ENCODE measurements at places on chromosomes 16 and 17. TPM values are rescaled to one million over a fixed set of nuclear protein-coding genes. Genes with fewer than 3 reads are reported as not detected.
A peak's percentile ranks its signal among the peaks of the same experiment; 100 is the strongest.

Gene EVPLL
- not detected for total RNA-seq

DNA sequence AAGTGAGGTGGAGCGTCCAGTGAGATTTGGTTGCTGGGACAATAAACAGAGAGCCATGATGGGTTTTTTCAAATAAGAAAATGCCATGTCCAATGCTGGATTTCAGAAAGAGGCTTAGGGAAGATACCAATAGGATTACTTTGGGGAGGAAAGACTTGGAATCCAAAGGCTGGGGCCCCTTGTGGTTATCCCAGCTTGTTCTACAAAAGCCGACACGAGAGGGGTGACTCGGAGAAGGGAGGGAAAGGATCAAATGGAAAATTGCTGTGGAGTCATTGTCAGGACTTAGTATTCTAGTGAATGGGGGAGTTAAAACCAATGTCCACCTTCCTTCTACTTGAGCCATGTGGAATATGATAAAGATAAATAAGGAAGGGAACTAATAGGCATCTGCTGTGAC lies 305.5 kb downstream of the SOX9 start:
- H3K4me3 ChIP-seq: no peak overlapping the region
- H3K27me3 ChIP-seq: no peaks in the 10 kb centered on the region
- no peak overlapping the region for H3K27ac ChIP-seq
- no peaks in the 10 kb centered on the region for H3K36me3 ChIP-seq

DNA sequence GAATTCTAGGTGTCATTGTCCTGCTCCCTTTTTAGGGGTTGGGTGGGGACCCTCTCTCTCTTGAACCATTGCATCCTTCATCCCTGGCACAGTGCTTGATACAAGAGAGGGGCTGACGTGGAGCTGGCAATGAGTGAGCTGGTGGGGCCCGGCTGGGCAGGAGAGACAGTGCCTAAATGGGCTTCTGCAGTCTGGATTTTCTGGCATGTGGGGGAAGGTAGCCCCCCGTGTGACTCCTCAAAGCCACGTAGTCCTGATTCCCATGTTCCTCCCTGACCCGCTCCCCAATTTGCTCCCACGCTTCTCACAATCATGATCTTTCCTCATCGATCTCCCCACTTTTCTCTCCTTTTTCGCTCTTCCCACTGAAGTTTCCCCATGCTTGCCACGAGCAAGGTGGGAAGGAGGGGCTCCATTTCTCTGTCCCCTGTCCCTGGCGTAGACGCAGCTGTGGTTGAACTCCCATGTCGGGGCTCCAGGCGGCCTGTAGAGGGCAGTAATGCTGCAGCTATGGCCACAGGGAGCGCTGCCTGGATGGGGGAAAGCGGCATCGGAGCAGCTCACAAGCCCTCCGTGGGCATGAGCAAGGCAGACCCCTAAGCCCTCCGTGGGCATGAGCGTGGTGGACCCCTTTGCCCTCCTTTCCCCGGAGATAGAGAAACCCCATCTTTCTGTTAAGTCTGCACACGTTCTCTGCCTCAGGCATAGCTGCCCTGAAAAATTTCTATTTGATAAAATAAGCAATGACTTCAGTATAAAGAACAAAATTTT lies 47.5 kb downstream of the HAPSTR1 start:
- no peak overlapping the region for H3K4me3 ChIP-seq
- H3K27me3 ChIP-seq: no peaks in the 10 kb centered on the region
- H3K4me1 ChIP-seq: no peaks in the 10 kb centered on the region

Gene CRYM
- 179 TPM for total RNA-seq

Gene CCL23
- not detected for total RNA-seq

- DNase-seq: no peak
- H3K36me3 ChIP-seq: no peaks in the 10 kb centered on the region
- H3K27ac ChIP-seq: no peak overlapping the region
Observed at GRCh38 chr16:73405851-73406250, 357.9 kb upstream of the ZFHX3 start.

Gene ACSM2A
- not detected for total RNA-seq

- H3K4me1 ChIP-seq: no peaks in the 10 kb centered on the region
- H3K4me3 ChIP-seq: no peak overlapping the region
- peak; percentile 41 for DNase-seq
- no peak overlapping the region for H3K27ac ChIP-seq
- H3K36me3 ChIP-seq: no peaks in the 10 kb centered on the region
- H3K27me3 ChIP-seq: peaks cover under 1% of the 10 kb centered on the region
Observed at GRCh38 chr16:27383556-27384243, 18.3 kb upstream of the IL21R start.

DNA sequence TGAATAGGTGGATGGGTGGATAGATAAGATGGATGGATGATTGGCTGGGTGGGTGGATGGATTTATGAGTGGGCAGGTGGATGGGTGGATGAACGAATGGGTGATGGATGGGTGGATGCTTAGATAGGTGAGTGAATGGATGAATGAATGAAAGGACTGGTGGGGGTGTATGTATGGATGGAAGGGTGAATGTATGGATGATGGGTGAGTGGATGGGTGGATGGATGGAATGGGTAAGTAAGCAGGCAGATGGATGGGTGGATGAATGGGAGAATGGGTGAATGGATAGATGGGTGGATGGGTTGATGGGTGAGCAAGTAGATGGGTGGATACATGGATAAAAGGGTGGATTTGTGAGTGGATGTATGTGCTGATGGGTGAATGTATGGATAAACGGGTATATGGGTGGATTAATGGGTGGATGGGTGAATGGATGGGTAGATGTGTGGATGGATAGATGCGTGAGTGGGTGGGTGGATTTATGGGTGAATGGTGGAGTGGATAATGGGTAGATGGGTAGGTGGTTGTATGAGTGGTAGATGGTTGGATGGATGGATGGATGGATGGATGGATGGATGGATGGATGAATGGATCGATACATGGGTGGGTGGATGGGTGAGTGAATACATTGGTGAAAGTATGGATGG lies 682.6 kb downstream of the HS3ST4 start:
- no peak overlapping the region for H3K4me3 ChIP-seq
- no peaks in the 10 kb centered on the region for H3K27me3 ChIP-seq
- no peak for DNase-seq
- H3K36me3 ChIP-seq: no peaks in the 10 kb centered on the region
- no peak overlapping the region for H3K27ac ChIP-seq
